ENCODE measurements at places on chromosomes 1 and 21. TPM values are rescaled to one million over a fixed set of nuclear protein-coding genes. Genes with fewer than 3 reads are reported as not detected.

GRCh38 chr1:221069986-221070385 lies 190.7 kb downstream of the HLX start:
- DNase-seq, result no peak

Gene PTGFR
- total RNA-seq, result 18.5 TPM

- no peak for DNase-seq
Measured at GRCh38 chr1:190193508-190194115, 284.1 kb downstream of the BRINP3 start.

Gene TSTD1
- total RNA-seq, result 73.4 TPM

GRCh38 chr1:93652323-93652949 lies 29.2 kb downstream of the BCAR3 start:
- no peak for DNase-seq

- peak; percentile 41 for DNase-seq
Measured at GRCh38 chr1:223765036-223765718, 52.8 kb downstream of the CAPN2 start.

- no peak for DNase-seq
Measured at GRCh38 chr1:175075572-175076568, 8.2 kb downstream of the TNN start.

GRCh38 chr1:248359415-248359814 lies 2.0 kb upstream of the OR2T4 start:
- DNase-seq, result no peak

Gene RABIF
- 7.5 TPM for total RNA-seq

Measured in myocyte (in vitro differentiated cells).